ENCODE measurements at places on chromosomes 6 and 20.

GRCh38 chr6:34476921-34477320 lies 11.0 kb downstream of the PACSIN1 start:
- DNase-seq, result no peak

DNA sequence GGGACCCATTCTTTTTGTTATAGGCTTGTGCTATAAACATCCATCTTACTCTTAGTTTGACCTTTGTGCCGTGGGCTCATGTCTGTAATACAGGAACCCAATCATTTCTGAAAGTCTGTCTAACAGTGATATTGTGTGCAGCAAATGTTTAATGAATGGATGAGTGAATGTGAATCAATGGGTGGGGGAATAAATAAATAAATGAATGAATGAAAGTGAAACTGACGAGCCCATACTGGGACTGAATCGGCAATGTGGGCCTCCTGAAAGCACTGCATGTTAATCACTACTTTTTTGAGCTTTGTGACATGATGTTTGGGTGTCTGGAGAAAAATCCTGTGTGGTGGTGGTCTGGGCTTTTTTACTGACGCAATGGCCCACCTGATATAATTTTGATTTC lies 175.0 kb downstream of the GMPR start:
- no peak for DNase-seq

GRCh38 chr20:12416281-12416680 lies 498.6 kb downstream of the BTBD3 start:
- DNase-seq, result no peak

GRCh38 chr6:2179950-2180349 lies 65.5 kb downstream of the GMDS start:
- DNase-seq, result no peak

GRCh38 chr6:10586302-10586701 lies 65.2 kb downstream of the GCNT2 start:
- no peak for DNase-seq

DNA sequence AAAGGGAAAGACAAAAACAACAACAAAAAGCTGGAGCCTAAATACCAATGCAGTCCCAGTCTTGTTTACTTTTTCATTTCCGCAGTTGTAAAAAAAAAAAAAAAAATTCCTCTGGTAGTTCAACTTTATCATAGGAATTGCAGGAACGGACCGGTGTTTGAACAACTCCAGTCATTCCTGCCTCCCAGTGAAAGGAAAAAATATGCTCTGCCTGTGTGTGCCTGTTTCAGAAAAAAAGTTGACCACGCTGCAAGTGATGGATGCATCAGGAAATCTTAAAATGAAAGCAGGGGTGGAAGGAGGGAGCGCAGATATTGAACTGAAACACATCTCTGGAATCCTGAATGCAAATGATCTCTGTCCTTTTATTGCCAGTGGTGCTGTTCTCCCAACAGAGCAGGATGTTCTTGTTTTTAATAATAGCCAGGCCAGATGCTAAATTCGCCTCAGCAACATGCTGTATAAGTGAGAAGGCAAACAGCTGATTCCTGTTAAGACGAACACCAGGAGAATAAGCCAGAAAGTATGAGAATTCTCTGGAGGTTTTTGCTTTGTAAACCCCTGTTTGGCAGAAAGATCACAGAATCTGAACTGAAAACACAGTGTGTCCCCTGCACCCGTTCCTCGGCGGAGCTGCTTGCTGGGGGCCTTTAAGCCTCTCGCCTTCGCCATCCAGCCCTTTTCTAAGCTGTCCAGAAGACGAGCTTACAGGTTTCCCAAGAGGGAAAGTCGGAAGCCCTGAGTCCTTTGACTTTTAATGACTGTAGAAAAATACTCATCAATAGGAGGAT lies 178.4 kb upstream of the SUPT3H start:
- no peak for DNase-seq

DNA sequence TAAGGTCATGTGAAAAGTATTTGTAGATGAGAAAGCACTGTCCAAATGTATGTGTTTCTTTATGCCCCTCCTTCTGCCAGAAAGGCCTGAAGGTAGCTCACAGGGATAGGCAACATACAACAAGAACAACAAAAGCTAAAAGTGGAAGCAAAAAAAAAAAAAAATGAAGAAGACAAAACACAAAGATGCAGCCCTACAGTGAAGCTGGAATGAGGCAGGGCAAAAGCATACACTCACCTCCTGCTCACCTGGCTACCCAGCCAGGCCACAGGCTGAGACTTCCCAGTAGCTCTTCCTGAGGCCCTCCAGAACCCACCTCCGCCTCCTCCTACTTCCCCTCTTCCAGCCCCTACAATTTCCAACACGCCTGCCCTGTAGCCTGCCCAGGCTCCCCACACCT lies 2.4 kb downstream of the UNC5CL start:
- DNase-seq, result no peak

DNA sequence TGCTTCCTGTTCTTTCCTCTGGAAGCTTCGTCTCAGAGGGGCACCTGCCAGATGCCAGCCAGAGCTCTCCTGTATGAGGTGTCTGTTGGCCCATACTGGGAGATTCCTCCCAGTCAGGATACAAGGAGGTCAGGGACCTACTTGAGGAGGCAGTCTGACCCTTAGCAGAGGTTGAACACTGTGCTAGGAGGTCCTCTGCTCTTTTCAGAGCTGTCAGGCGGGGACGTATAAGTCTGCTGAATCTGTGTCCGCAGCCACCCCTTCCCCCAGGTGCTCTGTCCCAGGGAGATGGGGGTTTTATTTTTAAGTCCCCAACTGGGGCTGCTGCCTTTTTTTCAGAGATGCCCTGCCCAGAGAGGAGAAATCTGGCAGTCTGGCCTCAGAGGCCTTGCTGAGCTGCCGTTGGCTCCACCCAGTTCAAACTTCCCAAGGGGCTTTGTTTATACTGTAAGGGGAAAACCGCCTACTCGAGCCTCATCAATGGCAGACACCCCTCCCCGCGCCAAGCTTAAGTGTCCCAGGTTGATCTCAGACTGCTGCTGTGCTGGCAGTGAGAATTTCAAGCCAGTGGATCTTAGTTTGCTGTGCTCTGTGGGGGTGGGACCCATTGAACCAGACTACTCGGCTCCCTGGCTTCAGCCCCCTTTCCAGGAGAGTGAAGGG lies 326.7 kb downstream of the BCKDHB start:
- DNase-seq, result no peak

- no peak for DNase-seq
These were observed 8.1 kb upstream of the ZC3H12D start for GRCh38 chr6:149492798-149493343.

GRCh38 chr6:99032396-99032795 lies 84.7 kb upstream of the FBXL4 start:
- no peak for DNase-seq

GRCh38 chr6:14524319-14524718 lies 406.7 kb downstream of the CD83 start:
- DNase-seq, result no peak

DNA sequence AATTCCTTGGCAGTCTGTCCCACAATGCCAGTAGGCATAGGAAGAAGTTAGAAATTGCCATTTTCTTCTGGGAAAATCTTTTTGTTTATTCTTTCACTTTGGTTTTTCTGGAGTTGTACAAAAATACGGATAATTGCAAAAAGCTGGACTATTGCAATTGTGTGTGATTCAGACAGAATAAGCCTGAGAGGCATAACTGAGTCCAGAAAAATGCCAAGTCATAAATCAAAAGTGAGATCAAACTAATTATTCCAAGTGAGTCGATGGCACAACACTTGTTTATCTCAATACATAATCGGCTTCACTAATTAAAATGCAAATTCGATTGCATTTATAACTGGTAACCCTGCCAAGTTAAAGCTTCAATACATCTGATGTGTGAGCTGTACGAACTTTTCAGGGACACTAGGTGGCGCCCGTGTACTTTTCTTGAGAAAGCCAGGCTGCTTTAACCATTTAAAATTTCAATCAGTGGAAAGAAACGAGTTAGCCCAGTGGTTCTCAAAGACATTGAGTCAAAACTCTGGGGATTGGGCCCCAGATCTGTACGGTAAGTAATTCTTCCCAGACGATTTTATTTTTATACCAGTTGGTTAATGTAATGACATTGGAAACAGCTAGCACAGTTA lies 102.6 kb downstream of the LAMP5 start:
- peak; percentile 33 for DNase-seq

DNA sequence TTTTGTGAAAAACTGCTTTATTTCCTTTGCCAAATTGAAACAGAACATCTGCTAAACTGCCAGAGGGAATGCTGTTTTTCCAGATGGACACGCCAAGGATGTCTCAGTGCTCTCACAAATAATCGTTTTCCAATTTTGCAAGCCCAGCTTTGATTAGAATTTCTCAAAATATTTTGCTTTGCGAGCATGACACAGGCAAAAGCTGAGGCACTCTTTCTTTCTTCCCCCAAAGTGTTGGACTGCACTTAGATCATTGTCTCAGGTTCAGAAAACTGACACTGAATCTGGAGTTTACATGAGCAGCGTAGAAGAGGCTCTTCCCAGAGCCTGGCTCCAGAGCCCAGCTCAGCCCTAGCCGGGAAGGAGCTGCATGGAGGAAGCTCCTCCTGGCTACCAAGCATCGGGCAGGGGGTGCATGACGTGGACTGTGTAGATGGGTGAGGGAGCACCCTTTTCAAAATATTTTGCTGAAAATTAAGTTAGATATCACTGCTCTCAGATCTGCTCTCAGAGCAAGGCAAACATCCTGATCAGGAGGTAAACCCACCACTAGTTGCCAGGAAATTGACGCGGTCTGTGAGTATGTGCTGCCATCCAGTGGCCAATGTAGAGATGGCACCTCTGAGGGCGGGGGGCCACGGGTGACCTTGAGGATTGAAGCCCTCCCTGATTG lies 107.5 kb downstream of the SLC22A3 start:
- DNase-seq, result peak; percentile 50

DNA sequence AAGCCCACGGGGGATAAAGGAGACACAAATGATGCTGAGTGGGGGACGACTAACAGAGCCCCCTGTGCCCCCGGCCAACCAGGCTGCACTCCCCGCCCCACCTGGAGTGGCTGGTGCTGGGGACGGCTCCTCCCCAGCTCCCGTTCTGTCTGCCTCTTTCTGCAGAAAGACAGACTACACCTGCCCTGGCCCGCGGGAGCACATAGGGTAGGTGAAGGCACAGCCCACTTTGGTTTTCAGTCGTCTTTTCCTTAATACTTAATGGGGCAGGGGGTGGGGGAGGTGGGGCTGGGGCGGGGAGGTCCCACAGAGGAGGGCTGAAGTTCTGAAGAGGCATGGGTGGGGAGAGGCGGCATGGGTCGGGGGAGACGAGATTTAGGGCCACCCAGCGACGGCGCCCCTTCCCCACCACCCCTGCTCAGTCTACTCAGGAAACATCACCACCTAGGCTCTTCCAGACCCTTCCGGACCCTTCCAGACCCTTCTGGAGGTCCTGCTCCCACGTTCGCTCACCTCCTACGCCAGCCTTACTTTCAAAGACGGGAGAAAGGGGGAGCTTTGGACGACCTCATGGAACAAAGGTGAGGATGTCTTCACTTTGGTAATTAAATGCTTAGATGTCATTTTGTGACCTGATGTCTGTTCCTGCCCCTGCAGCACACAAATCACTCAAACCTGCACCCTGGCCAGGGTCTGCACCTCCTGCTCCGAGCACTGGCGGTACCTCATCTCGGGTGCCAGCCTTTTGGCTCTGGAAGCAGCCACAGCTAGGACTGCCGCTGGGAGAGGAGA lies 21.2 kb upstream of the FRMD1 start:
- no peak for DNase-seq

GRCh38 chr20:42955713-42956112 lies 234.0 kb downstream of the PTPRT start:
- no peak for DNase-seq

DNA sequence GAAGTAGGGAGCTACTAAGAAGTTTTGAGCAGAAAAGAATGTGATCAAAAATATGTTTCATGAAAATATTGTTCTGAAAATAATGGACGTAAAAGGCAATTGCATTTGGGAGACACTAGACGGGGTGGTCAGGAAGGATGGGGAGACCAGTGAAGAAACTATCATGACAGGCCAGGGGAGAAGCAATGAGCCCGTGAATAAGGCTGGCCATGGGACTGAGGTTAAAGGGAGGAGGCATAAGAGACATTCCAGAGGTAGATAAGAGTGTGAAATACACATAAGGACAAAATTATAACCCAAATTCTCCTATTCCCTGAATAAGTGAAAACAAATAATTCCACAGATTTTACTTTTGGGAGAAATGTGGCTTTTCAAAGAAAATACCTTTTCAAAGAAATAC lies 51.7 kb downstream of the MARCKS start:
- DNase-seq, result no peak

DNA sequence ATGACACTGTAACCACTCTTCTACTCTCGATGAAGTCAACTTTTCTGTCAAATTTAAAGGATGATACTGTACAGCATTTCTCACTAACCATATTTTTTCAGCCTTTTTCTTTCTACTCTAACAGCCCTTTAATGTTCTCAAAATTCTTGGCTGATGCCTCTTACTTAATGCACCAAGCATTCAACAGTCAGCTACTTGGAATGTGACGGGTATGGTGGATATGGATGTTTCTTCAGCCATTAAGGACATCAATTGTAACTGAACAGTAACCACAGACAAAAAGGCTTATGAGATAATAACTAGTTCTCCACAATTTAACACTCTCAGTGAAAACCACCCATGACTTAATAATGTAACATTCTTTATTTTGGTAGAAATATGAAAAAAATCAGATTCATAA lies 467.2 kb upstream of the ZNF337 start:
- no peak for DNase-seq

DNA sequence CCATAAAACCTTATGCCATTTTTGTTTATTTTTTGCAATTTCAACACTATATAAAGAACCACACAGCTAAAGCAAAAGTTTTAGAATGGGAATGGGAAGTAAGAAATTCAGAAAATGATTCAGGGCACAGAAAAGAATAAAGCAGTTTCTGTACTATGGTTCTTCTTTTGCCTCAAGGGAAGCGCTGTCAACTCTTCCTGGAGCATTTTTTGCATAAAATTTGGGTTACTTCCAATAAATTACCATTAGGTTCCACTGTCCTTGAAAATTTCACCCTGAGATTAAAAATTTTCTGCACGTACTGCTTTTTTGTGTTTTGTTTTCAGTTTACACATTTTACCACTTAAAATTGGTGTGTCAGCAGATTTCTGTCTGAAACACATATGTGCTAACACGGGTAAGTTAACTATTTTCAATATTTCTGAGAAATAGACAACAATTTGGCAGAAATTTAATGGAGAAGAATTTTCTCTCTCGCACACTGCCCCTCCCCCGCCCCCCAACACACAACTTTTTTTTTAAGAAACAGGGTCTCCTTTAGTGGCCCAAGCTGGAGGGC lies 79.6 kb downstream of the ADAT2 start:
- DNase-seq, result no peak

- DNase-seq, result no peak
These were observed 91.4 kb downstream of the CDH22 start for GRCh38 chr20:46216770-46217464.

DNA sequence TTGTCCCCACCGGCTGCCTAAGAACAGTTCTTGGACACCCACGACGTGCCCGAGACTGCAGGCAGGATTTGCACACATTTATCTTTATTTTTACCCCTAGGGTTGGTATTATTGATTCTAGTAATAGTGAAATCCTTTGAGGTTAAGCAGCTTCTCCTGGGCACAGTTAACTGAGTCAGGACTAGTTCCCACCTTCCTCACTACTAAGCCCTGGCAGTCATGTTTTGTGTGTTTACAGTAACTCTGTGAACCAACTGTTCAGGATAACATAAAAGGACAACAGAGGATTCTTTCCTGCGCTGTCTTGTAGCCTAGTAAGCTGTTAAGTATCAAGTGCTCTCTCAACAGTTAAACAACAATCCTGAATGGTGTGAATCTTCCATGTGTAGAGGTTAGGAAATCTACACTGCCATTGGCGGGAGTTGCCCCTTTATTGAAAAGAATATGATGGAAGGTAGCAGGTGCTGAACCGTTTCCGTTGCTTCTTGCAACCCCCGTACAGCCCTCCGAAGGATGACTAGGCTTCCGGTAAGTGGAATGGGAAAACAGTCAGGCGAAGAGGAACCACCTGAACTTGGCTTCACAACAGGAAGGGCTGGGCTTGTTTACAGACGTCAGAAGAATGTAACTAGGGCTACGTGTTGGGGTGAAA lies 979 bp upstream of the SOD2 start:
- no peak for DNase-seq
